OCI-M1 (cell line): ENCODE measurements at places on chromosomes 2 and 18.

DNA sequence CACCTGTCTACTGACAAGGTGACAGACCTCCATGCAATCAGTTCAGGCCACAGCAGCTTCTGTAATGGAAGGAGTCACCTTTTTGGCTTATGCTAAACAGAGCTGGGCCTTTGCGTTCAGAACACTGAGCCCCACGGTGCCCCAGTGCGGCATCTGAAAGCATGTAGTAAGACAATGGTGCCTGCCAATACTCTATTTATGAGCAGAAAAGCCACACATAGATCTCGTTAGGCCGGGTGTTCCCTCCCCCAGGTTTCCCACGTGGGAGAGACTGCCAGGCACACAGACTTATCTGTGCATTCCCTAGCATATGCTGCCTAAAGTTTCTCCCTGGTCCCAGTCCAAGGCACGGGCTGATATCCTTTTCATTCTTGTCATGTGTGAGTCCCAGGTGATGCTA is 150.9 kb downstream of the ACTR3 start:
- no peak for DNase-seq

- no peak for DNase-seq
These were observed 554.5 kb downstream of the CBLN2 start for GRCh38 chr18:71989616-71990015.

DNA sequence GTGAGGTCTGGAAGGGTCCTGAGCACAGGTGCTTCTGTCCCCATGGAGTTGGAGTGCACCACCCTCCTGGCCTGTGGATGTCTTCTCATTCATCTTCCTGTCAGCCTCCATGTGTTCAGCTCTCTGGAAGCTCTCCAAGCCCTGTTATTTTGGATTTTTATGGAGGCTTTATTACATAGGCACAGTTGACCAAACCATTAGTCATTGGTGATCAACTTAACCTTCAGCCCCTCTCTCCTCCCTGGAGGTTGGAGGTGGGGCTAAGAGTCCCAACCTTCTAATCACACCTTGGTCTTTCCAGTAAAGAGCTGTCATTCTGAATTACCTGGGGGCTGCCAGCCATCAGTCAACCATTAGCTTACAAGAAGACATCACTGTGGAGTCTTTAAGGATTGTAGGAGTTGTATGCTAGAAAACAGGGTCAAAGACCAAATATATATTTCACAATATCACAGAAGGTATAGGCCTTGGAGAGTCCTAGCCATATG is 7.5 kb upstream of the MCFD2 start:
- no peak for DNase-seq

GRCh38 chr2:24456599-24457556 is 34.2 kb upstream of the NCOA1 start:
- peak; percentile 55 for DNase-seq

DNA sequence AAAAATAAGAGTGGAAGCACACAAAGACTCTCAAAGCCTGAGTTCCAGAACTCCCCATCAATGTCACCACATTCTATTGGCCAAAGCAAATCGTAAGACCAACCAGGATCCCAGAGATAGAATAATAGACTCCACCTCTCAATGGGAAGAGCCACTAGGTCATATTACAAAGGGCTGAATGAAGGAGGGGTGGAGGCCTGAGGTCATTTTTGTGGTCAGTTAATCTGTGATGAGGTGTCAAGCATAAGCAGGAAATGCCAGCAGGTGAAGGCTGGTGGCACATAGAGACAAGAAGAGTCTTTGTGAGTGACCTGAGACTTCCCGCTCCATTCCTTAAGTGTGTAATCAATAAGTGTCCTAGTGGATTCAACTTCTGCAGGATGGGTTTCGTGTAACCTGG is 144.3 kb downstream of the TFCP2L1 start:
- no peak for DNase-seq

DNA sequence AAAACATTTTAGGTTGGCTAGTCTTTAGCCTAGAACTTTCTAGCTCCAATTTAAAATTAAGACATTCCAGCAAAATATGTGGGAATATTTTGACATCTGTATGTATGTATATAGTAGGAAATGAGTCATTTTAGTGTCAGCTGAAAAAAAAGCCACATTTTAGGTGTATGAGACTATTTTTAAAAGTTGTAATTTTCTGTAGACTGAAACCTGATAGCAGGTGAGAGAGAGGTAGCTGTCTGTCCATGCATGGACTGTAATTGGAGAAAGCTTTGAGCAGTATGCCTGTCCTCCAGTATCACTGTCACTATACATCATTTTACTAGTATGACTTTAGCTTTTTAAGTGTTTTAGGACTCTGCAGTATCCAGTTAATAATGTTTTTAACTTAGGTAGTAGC is 26.1 kb upstream of the PPP1R1C start:
- DNase-seq = no peak

DNA sequence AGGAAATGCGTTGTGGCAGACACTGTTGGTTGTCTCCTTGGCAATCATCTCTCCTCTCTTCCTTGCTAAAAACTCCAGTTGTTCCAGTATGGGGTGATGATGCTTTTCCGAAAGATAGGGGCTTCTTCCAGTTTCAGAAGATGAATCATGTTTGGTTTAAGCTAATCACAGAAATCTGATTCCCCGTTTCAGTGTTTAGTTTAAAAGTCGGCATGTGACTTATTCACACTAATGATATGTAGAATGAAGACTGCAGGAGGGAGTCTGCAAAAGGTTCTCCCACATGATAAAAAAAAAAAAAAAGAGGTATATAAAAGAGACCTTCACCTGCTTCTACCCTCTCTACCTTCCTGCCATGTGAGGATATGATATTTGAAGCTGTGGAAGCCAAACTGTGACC is 239.0 kb upstream of the SIX2 start:
- DNase-seq = no peak

GRCh38 chr2:219484343-219485200 is 14.1 kb upstream of the GMPPA start:
- DNase-seq = no peak

- peak; percentile 83 for DNase-seq
These were observed 1.7 kb upstream of the SMAD7 start for GRCh38 chr18:48952287-48953103.

DNA sequence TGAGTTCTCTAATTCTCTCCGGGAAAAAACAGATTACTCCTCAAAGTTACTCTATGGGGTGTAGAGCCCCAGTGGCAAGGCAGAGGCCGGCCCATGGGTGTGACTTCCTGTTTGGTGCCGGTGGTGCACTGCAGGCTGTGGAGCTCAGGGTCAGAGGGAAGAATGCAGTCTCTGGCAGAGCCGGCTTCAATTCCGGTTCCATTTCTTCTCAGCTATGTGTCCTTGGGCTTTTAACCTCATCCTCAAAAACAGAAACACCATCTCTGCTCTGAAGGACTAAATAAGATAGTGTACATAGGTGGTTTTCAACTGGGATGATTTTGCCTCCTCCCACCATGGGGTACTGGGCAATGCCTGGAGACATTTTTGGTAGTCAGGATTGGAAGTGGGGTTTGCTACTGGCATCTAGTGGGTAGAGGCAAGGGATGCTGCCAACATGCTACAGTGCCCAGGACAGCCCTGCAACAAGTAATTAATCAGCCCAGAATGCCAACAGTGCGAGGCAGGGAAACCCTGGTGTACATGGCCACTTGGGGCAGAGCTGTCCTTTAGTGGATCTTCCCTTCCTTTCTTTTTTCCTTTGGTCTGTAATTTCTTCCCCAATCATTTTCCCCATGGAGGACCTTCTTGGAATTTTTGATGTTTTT is 81.2 kb downstream of the INSIG2 start:
- no peak for DNase-seq

DNA sequence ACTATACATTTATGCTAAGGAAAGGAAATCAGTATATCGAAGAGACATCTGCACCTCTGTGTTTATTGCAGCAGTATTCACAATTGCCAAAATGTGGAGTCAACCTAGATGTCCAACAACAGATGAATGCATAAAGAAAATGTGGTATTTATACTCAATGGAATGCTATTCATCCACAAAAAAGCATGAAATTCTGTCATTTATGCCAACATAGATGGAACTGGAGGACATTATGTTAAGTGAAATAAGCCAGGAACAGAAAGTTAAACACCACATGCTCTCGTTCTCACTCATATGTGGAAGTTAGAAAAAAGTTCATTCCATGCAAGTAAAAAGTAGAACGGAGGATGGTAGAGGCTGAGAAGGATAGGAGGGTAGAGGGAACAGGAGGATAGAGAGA is 59.5 kb downstream of the TWSG1 start:
- no peak for DNase-seq

GRCh38 chr2:46125798-46126197 is 171.4 kb upstream of the EPAS1 start:
- no peak for DNase-seq

DNA sequence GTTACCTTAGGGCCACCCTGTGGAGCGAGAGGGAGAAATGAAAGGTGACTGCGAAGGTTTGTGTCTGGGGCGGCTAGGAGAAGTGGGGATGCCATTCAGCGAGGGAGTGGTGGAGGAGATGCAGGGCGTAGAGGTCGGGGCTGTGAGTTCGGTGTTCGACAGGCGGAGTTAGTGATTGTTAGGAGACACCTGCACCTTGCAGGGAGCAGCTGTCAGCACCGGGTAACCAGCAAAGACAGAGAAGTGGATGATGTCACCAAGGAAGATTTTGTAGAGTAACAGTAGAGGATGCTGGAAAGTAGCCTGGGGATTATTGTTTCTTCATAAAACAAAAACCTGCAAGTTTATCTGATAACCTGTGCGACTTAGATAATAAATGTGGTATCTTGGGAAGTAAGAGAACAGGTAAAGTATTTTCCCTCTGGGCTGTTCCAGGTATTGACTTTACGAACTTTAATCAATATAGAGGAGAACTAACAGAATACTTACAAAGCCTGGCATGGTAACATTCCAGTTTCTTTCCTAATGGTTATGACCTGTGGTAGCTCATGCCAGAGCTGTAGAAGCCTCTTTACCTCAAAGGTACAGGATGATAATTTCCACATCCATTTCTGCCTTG is 63.8 kb downstream of the SPTBN1 start:
- DNase-seq = no peak

DNA sequence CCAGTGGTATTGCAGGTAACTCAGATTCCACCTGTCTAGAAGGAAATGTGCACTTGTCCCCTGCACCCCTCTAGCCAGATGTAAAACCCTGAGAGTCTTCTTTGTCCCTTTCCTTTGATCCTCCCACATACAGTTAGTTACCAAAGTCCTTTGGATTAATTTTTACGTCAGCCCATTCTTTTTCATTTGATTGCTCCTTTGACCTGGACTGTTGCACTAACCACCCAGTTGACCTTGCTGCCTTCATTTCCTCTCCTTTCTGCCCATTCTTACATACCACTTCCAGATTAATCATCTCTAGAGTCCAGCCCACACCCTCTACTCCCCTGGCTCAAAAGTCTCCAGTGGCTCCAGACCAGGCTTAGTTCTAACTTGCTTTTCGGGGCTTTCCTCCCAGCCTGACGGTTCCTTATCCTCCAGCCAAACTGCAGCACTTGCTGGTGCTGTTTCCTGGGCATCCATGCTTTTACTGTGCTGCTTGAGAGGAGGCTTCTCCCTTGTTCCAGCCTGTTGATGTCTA is 99.3 kb downstream of the SPTBN1 start:
- no peak for DNase-seq

GRCh38 chr18:79875531-79875919 is 75.9 kb downstream of the SLC66A2 start:
- DNase-seq = no peak

DNA sequence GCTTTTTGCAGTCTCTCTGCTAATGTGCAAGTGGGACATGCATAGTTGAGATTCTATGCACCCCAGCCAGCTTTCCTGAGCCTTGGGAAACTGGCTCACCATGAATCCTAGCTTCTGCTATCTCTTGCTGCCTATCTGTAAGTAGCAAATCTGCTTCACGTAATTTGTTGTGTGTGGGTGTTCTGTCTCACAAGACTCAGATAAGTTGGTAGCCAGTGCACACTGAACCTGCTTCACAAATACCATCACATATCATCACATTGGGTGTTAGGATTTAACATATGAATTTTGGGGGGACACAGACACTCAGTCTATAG is 13.9 kb upstream of the VRK2 start:
- no peak for DNase-seq

GRCh38 chr18:45295388-45295787 is 319.9 kb upstream of the SLC14A2 start:
- no peak for DNase-seq
